ENCODE measurements at places on chromosomes 3 and 15. TPM values are rescaled to one million over a fixed set of nuclear protein-coding genes. Genes with fewer than 3 reads are reported as not detected.
A peak's percentile ranks its signal among the peaks of the same experiment; 100 is the strongest.

Gene CHDH
- total RNA-seq: 0.42 TPM

Gene ERICH6
- not detected for total RNA-seq

Gene IQGAP1
- total RNA-seq: 293 TPM

Gene CFAP92
- 0.29 TPM for total RNA-seq

Gene SLC12A1
- total RNA-seq: not detected

Gene CLRN1
- total RNA-seq: not detected

Gene VGLL3
- 23.7 TPM for total RNA-seq

Gene GNAI2
- total RNA-seq: 218 TPM

Gene B3GNT5
- 2.1 TPM for total RNA-seq

Gene B3GALNT1
- total RNA-seq: 6.2 TPM

Gene GPR156
- total RNA-seq: 2.1 TPM

Gene RLBP1
- total RNA-seq: 0.52 TPM

Gene KIF23
- 1.7 TPM for total RNA-seq

Gene EOMES
- not detected for total RNA-seq

Gene WDR93
- 0.42 TPM for total RNA-seq

DNA sequence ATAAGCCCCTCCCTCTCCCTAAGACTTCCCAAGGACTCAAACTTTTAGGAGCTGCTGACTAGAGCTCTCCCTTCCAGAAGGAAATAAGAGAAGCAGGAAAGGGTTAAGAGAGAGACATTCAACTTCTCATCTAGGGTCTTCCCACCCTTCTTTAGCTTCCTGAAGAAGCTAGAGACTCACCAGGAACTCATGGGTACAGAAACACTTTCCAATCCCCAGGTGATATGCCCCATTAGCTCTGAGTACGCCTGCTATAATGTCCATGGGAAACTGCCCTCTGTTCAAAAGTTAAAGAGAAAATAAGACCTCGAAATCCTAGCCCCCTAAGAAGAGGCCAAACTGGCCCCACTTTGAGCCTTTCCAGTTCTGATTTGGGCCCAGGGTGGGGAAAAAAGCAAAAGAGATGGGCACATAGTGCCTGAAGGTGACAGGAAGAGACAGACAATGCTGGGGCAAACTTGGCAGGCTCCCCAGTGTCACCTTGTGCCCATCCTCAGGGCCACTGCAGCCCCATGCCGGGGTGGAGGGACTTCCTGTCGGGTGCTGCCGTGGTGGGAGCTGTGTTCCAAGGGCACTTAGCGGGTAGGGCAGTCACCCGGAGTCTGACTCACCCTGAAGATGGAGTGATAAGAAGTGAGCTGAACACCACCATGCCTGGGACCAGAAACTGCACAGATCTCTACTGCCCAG is 29.5 kb downstream of the CCDC12 start:
- DNase-seq: no peak

- DNase-seq: no peak
These were observed 31.4 kb upstream of the CACNA2D2 start for GRCh38 chr3:50534681-50535330.

- no peak for DNase-seq
These were observed 108.1 kb downstream of the USP13 start for GRCh38 chr3:179760944-179761343.

DNA sequence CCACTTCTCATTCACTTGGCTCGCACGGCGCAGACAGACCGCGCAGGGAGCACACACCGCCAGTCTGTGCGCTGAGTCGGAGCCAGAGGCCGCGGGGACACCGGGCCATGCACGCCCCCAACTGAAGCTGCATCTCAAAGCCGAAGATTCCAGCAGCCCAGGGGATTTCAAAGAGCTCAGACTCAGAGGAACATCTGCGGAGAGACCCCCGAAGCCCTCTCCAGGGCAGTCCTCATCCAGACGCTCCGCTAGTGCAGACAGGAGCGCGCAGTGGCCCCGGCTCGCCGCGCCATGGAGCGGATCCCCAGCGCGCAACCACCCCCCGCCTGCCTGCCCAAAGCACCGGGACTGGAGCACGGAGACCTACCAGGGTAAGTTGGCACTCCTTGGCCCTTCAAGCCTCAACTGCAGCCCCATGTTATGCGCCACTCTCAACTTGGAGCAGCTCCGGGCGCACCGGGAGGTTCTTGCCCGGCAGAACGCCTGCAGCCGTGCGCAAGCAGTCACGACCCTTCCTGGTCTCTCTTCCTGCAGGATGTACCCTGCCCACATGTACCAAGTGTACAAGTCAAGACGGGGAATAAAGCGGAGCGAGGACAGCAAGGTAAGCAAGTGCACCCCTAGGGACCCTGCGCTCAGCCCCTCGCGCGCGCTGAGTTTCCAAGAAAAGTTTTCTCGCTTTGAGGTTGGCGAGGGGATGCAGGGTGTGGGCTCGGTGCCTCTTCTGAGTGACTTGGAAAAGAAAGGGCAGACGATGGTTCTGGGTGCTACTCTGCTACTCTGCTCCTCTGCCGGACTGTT is at the start of gene BHLHE40:
BHLHE40 (plus strand) TSS at position 10 of the 801 bp plus-strand sequence; CDS start at position 292, 282 bp downstream.
- DNase-seq: no peak

DNA sequence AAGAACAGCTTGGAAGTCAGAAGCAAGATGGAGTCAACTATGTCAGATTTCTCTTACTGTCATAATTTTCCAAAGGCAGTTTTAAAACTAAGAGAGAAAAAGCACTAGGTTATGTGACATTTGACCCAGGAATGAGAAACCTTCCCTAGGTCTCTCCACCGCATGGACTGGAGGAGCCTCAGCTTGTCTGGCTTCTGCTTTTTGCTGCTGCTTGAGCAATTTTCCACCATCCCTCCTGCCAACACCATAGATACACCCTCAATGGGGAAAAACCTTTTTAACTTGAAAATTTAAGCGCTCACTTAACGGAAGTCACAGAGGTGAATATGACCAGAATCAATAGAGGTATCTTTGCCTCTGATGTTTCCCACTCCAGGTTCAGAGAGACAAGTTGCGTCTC is 17.8 kb upstream of the IREB2 start:
- no peak for DNase-seq

DNA sequence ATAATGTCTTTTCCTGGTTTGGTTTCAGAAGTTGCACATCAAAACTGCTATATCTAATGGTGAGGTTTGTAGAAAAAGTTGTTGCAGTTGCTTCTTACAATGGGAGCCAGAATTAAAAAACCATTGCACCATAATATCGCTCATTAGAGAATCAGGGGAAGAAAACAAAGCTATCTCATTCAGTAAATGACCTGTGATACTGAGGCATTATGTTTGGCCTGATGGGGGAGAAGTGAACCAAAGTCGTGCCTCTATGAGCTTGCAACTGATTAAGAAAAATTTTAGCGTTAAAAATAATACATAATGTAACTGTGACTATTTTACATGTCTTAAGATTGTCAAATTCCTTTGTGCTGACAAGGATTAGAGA is 60.2 kb upstream of the ARHGEF26 start:
- no peak for DNase-seq

GRCh38 chr3:172099495-172099808 is 60.1 kb downstream of the FNDC3B start:
- DNase-seq: no peak

- DNase-seq: no peak
These were observed 6.0 kb downstream of the HHATL start for GRCh38 chr3:42696356-42697288.

GRCh38 chr3:162302983-162303624 is 806.5 kb downstream of the OTOL1 start:
- DNase-seq: no peak

DNA sequence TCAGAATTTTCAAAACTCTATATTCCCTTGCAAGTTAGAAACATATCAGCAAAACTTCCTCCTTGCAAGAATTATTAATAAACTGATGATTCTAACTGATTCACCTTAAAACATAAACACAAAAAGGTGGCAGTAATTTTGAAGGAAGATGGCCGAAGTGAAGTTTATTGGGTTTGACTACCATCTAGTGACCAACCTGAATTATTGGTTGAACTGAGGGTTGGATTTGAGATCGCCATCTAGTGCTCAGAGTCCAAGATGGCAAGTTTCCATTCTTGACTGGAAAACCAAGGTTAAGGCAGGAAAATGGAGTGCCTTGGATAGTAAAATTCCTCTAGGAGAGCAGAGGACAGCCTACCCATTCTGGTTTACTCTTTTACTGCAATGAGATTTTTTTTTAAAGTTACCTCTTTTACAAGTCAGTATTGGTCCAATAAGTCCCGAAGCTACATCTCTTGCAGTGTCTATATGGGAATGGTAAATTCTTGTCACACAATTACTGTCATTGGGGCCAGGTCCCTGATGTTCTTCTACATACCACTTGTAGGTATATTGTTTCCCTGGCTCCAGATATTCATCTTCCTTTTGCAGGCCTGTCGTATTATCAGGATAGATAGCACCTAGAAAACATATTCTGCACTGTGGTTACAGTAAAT is 51.6 kb upstream of the CP start:
- no peak for DNase-seq

- DNase-seq: no peak
These were observed 179.0 kb downstream of the P3H2 start for GRCh38 chr3:189941679-189942078.

- DNase-seq: no peak
These were observed 33.0 kb downstream of the FBXL22 start for GRCh38 chr15:63630036-63630751.

- DNase-seq: no peak
These were observed 10.0 kb downstream of the ATR start for GRCh38 chr3:142568393-142569017.

DNA sequence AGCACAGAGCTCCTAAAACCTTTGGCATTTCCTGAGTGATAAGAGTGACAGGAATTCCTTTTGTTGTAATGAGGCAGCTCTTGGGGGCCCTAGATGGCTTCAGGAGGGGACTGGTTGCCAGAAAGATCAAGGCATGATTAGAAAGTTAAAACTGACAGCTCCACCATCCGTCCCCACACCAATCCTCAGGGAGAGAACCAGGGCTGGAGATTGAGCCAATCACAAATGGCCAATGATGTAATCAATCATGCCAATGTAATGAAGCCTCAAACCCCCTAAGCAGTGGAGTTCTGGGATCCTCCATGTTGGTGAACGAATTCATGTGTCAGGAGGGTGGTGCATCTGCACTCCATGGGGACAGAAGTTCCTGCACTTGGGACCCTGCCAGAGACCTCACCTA is 265.1 kb downstream of the OCA2 start:
- DNase-seq: peak; percentile 77

- no peak for DNase-seq
These were observed 39.7 kb downstream of the DIPK2A start for GRCh38 chr3:144011251-144011799.

GRCh38 chr3:139481116-139481515 is 4.8 kb upstream of the RBP2 start:
- DNase-seq: no peak

DNA sequence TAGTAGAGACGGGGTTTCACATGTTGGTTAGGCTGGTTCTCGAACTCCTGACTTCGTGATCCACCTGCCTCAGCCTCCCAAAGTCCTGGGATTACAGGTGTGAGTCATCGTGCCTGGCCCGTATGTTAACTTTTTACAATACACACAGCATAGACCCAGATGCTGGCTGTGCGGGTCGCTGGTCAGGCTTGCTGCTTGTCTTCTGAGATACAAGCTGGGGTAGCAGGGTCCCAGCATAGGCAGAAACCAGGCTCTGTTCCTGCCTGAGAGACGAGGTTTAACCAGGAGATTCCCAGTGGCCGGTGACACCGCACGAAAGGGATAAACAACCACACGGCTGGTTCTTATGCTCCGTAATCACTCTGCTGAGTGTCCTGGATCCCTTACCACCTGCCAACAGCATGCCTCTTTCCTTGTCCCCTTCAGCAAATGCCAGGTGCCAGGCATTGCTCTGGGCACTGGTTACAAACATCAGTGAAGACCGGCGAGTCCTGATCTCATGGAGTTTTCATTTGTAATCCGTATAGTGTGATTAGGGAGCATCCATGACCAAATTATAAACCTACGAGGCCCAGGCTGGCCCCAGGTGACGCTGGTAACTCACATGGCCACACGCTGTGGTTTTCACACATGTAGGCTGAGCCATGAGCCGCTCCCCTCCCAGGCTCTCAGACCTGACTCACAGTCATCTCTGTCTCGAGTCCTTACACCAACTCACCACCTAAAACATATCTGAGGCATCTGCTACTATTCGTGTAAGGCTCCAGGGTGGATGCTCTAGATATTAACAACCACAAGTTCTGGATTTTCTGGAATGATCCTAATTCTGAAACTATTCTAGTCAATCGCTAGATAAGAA is 125.7 kb downstream of the PDZRN3 start:
- DNase-seq: peak; percentile 91

DNA sequence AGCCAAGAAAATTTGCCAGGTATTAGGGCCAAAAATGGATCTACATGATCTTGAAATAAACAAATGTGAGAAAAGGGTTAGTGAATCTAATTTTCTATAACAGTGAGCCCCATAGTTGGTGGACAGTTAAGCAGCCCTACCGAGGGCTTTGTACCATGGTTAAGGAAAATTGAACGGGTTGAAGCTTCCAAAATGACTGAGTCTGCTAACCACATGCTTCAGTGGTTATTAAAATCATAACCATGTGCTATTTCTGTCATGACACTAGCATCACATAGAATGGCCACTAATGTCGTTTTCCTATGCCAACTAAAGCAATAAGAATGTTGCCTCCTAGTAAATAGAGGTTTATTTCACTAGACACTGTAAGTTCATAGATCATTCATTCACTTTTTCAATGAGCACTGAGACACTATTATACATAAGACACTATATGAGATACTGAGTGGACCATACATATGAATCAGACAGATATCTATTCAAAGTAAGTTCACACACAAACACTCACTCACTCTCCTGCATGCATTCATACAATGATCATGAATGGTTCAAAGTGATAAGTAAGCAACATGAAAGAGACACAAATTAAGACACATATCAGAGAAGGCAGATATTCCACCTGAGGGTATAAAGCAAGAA is 4.3 kb downstream of the SST start:
- DNase-seq: no peak

- no peak for DNase-seq
These were observed 423 bp upstream of the HACD3 start for GRCh38 chr15:65529762-65530317.

DNA sequence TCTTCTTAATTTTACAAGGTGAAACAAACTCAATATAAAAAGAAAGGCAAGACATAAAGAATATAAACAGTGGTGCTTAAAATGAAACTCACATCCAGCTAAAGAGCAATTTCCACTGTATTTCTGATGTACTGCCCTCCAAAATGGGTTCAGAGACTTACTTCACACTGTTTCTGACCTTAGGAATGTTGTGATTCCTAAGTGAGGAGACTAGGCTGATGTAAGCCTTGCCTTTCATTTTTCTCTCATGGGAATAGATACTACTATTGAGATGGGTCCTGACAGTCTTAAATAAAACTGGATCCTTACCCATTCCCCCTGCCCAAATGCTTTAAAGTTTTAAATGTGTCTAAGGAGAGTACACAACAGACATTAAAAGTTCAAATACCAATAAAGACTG is 86.9 kb downstream of the CBLB start:
- DNase-seq: no peak

Data from esophagus muscularis mucosa (tissue), 4 donors.